ENCODE measurements at places on chromosomes 7 and 10. TPM values are rescaled to one million over a fixed set of nuclear protein-coding genes. Genes with fewer than 3 reads are reported as not detected.

The ASB10 gene
- total RNA-seq, result not detected

The GIMAP5 gene
- total RNA-seq, result 18.7 TPM

The UPK3BL2 gene
- 0.98 TPM for total RNA-seq

DNA sequence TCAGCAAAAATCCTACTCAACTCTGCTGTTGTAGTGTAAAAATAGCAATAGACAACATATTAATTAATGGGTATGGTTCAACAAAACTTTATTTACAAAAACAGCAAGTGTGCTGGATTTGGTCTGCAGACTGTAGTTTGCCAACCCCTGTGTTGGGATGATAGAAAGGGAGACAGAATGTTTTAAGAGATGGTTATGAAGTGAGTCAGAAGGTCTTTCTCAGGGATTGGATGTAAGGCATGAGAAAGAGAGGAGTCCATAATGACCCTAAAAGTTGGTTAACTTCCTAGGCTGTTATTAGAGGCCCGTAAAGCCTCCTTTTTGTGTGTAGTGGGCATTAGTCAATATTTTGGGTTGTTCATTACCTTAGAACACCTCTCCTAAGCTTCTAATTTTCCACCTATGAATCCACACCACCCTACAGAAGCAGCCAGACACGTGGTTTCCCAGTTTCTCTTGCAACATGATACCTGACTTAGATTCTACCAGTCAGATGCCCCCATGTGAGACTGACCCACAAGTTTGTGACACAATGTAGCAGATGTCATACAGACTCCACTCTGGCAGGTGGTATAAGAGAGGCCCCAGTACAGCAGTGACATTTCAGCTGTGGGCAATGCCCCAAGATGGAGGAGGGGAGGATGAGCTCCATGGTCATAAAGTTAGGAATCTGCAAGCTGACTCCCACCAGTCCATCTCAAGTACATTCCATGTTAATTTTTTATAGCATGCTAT is 1015.6 kb downstream of the KCNMA1 start:
- no peaks in the 10 kb centered on the region for H3K4me1 ChIP-seq
- no peaks in the 10 kb centered on the region for H3K36me3 ChIP-seq
- H3K27ac ChIP-seq, result no peak overlapping the region
- H3K27me3 ChIP-seq, result no peaks in the 10 kb centered on the region

- no peak for DNase-seq
- H3K36me3 ChIP-seq, result no peaks in the 10 kb centered on the region
- H3K4me3 ChIP-seq, result no peak overlapping the region
- no peaks in the 10 kb centered on the region for H3K27me3 ChIP-seq
- no peak overlapping the region for H3K27ac ChIP-seq
- H3K4me1 ChIP-seq, result no peaks in the 10 kb centered on the region
These were observed 136.1 kb downstream of the AKR1D1 start for GRCh38 chr7:138212314-138212713.

- no peaks in the 10 kb centered on the region for H3K36me3 ChIP-seq
- H3K27ac ChIP-seq, result no peak overlapping the region
- no peak for DNase-seq
These were observed 77.6 kb downstream of the VTI1A start for GRCh38 chr10:112524641-112525040.

DNA sequence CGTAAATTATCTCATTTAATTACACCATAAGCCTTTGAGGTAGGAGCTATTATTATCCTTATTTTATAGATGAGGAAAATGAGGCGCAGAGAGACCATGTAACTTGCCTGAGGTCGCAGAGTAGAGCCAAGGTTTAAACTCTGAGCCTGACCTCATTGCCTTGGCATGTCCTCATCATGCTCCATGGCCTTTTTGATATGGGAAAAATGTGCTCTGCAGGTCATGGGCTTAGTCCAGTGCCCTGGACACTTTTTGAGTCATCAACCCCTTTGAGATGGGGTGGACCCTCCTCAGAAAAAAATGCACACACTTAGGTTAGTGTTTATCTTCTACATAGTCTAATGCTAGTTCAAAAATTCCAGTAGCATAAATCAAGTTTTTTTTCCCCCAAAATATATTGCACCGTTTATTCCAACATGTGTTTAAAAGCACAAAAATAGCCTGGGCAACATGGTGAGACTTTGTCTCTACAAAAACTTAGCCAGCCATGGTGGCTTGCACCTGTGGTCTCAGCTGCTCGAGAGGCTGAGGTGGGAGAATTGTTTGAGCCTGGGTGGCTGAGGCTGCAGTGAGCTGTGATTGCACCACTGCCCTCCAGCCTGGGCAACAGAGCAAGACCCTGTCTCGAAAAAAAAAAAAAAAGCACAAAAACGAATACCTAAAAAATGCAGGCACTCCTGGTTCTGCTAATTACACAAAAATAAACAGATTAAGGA is 28.6 kb upstream of the TMEM178B start:
- H3K27me3 ChIP-seq, result no peaks in the 10 kb centered on the region
- H3K4me3 ChIP-seq, result no peak overlapping the region
- no peaks in the 10 kb centered on the region for H3K36me3 ChIP-seq
- H3K27ac ChIP-seq, result no peak overlapping the region
- no peaks in the 10 kb centered on the region for H3K4me1 ChIP-seq

DNA sequence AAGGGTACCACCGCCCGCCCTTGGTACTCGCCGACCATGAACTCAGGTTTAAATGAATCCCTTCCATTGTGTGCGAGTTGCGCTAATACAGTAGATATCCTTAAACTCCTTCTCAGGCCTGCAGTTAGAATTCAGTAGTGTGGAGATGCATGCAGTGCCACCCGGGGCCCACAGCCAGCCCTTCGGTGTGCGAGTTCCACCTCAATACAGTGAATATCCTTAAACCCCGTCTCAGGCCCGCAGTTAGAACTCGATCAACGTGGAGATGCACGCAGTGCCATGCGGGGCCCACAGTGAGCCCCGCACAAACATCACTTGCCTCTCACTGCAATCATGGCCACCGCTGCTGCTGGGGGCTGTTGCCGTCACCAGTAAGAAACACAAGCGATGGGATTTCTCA is 261.9 kb downstream of the MAD1L1 start:
- H3K27me3 ChIP-seq, result no peaks in the 10 kb centered on the region
- H3K36me3 ChIP-seq, result no peaks in the 10 kb centered on the region
- H3K4me1 ChIP-seq, result no peaks in the 10 kb centered on the region
- H3K27ac ChIP-seq, result no peak overlapping the region
- DNase-seq, result no peak

DNA sequence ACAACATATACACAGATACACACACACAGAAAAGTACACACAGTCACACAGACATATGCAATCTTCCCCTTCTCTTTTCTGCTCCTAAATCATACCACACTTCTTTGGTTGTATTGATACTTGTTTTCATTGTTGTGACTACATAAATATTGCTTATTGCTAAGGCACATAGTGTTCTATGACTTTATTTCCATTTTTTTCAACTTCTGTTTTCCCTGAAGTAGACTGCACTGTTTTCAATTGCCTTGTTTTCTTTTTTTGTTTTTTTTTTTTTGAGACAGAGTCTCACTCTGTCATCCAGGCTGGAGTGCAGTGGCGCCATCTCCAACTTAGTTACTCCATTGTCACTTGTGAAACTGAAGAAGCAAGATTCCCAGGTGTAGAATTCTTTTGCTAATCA is 10.0 kb upstream of the PRKAR2B start:
- no peak for DNase-seq
- H3K27me3 ChIP-seq, result no peaks in the 10 kb centered on the region
- no peak overlapping the region for H3K4me3 ChIP-seq
- H3K27ac ChIP-seq, result no peak overlapping the region
- H3K4me1 ChIP-seq, result no peaks in the 10 kb centered on the region

GRCh38 chr10:80561950-80562349 is 24.2 kb downstream of the SH2D4B start:
- H3K36me3 ChIP-seq, result no peaks in the 10 kb centered on the region
- DNase-seq, result no peak
- H3K4me3 ChIP-seq, result no peak overlapping the region
- no peak overlapping the region for H3K27ac ChIP-seq
- no peaks in the 10 kb centered on the region for H3K27me3 ChIP-seq

- H3K4me3 ChIP-seq, result no peak overlapping the region
- H3K27ac ChIP-seq, result peak overlapping the region; percentile 72
- peak; percentile 56 for DNase-seq
- H3K36me3 ChIP-seq, result no peaks in the 10 kb centered on the region
- no peaks in the 10 kb centered on the region for H3K27me3 ChIP-seq
- peaks cover 8% of the 10 kb centered on the region for H3K4me1 ChIP-seq
These were observed 7.2 kb upstream of the PGAM2 start for GRCh38 chr7:44072364-44073231.

The PRKCQ gene
- total RNA-seq, result 0.64 TPM

- no peak overlapping the region for H3K27ac ChIP-seq
- H3K4me3 ChIP-seq, result no peak overlapping the region
- H3K36me3 ChIP-seq, result no peaks in the 10 kb centered on the region
- H3K27me3 ChIP-seq, result no peaks in the 10 kb centered on the region
These were observed 16.0 kb downstream of the SSMEM1 start for GRCh38 chr7:130223646-130224045.
